ENCODE measurements at places on chromosomes 7 and 10.

DNA sequence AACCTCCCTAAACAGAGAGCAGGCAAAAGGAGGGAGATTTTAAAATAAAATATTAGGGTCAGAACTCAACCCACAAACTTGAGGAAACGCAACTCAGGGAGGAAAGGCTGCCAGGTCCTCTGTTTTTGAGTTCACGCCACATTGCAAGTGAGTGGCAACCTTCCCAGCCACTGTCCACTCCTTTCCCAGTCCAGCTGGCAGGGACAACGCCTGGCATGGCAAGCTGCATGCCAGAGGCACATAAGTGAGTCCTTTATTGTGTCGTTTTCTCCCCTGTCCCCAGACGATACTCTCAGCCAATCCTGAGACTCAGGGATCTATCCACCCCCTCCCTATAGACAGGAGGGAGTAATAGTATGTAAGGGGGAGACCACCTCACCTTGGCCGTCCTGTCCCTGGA is 22.4 kb downstream of the FBXW4 start:
- no peak for DNase-seq

GRCh38 chr7:111071556-111071955 is 19.4 kb upstream of the LRRN3 start:
- DNase-seq, result no peak

GRCh38 chr7:7552199-7552598 is 14.5 kb upstream of the MIOS start:
- DNase-seq, result no peak

DNA sequence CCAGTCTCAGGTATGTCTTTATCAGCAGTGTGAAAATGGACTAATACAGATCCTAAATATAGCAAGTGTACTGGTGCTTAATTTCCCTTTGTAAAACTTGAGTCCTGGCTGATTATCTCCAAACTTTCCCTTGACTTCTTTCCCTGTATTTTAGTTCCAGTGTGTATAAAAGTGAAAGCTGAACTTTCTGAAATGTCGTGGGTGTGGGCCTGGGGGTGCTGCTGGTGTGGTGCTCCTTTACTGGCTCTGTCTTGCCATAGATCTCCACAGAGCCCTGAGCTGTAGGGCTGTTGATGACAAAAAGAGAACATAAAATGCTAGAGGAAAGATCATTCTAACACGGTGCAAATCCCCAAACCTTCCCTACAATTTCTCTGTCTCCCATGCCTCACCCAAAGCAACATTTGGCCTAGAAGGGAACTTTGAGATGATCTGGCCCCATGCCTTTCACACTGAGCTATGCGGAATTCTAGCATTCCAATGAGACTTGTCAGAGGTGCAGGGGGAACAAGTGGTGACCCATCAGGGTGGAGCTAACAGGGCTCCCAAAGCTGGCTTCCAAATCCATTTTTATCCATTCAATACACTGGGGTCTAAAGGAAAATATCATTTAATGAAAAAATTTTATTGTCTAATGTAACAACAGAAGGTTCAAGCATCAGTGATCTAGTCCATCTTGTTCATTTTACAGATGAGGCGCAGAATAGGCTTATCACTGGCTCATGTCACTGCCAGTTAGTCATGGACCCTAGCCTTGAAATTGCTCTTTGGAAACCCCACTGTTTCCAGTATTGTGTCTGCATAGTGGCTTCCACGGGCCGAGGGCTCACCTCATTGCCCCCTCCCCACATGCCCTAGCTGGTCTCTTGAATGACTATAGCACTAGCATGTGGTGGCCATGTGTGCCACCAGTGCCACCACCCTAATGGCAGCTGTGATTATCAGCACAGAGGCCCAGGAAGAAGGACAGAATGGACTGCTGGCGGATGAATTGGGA is 1000.9 kb downstream of the LRMDA start:
- DNase-seq, result no peak

DNA sequence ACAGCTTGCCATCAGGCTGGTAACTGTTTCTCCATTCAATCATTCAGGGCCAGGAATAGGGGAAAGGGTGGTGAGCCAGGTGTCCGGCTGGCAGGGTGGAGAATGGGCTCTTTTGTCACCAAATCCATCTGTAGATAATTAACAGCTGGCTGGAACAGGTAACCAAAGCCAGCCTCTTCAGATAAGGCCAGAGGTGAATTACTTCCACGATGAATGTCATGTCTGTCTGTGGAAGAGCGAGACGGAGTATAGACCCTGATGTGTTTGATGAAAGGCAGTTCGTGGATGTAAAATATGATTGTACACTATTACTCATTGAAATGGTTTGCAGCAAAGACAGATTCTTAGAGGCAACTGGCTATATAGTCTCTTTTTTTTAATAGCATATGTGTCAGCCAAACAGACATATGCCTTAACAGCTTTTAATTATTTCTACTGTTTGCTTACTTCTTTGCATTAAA is 149.8 kb downstream of the KLF6 start:
- DNase-seq, result no peak

Measured in effector memory CD4-positive, alpha-beta T cell (primary cell).